Gastroesophageal sphincter (tissue), 4 donors: ENCODE measurements at places on chromosomes 3 and 15.

GRCh38 chr3:169769287-169770181 is at the start of gene ACTRT3:
ACTRT3 (minus strand) TSS chr3:169769561; CDS start chr3:169769520, 41 bp downstream.
- peak; percentile 30 for ATAC-seq

- ATAC-seq: no peak
Observed at GRCh38 chr3:147943265-147943945, 534.2 kb downstream of the ZIC1 start.

GRCh38 chr3:127588806-127589577 is 1.5 kb downstream of the TPRA1 start:
- no peak for ATAC-seq

GRCh38 chr3:22585504-22585903 is 617.6 kb upstream of the UBE2E2 start:
- no peak for ATAC-seq

GRCh38 chr3:69761896-69762767 is 22.9 kb downstream of the MITF start:
- peak; percentile 77 for ATAC-seq

GRCh38 chr3:143972155-143972504 is 507 bp downstream of the DIPK2A start:
- peak; percentile 11 for ATAC-seq

DNA sequence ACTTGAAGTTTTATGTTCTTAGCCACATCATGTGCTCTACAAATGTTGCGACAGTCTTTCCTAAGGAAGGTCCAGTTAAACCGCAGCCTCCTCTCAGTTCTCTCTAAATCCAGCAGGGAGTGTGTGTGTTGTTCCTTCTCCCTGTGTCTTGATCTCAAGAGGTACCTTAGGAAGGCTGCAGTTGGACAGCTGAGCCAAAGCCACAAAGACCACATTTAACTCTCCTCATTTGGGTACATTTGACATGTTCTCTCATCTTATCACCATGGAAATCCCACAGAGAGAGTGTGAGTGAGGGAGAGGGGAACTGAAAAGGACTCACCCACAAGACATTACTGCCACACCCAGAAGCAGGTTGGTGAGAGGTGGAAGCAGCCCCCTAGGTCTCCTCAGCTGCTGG is 79.5 kb downstream of the CD200R1L start:
- peak; percentile 50 for ATAC-seq

- no peak for ATAC-seq
Observed at GRCh38 chr3:197302696-197303341, 4.4 kb upstream of the DLG1 start.
